ENCODE measurements at places on chromosomes 3 and 15.
A peak's percentile ranks its signal among the peaks of the same experiment; 100 is the strongest.

DNA sequence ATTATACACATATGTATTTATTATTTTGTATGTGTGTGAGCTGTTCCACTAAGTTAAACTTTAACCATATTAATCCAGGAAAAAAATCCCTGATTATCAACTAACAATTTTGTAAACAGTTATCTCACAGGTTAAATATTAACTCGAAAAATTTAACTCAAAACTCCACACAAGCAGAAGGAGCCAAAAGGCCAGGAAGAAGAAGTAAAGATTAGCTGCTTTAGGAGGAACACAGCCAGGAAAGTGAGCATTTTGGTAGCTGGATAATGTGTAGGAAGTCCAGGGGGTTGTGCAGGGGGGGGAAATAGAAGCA, 425.0 kb downstream of the TIGIT start:
- no peak for DNase-seq

DNA sequence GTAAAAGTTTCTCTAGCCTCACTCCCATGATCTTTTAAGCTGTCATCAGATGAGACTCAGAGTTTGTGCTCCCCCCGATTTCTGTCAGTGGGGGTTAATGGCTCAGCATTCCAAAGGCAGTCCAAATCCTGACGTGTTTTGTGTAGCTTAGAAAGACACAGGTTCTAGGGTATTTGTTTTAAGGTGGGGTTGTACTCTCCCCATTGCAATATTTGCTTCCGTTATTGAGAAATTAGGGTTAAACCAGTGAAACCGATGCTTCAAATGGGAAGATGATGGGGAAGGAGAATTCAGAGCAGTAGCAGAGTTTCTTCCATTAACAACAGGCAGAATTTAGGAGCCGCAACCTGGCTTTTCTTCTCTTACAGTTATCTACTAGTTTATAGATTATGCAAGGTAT, 3.4 kb downstream of the PIGB start:
- DNase-seq: no peak

- no peak for DNase-seq
Measured at GRCh38 chr3:127196466-127197299, 3.8 kb downstream of the PRR23E start.

DNA sequence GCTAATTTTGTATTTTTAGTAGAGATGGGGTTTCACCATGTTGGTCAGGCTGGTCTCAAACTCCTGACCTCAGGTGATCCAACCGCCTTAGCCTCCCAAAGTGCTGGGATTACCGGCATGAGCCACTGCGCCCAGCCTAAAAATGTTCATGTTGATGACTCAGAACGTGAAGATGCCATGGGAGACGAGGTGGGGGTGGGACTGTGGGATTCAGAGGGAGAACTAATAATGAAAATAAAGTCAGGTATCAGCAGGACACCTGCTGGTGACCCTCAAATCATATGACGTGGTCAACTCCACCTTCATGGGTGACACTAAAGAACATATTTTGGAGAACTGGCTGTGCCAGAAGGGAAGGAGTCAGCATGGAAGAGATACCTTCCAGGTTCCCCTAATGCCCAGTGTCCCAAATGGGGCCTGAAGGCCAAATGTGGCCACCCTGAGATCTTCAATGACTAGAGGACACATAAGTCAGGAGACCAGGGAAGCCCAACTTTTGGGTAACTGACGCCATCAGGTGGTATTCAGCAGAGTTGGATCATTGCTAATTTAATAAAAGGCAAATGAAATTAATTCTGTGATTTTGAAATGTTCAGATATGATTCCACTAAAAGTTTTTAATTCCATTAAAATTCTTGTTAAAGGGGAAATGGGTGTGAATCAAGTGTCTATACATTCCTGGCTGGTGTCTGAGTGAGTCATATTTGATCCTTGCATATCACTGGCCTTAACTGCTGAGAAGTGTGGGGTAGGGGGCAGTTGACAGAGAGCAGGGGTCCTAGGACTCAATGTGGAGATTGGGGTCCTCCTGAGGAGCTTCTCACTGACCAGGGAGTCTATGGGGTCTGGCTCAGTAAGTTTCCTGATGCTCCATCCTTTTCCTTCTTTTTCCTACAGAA, 88.6 kb upstream of the GSK3B start:
- peak; percentile 8 for DNase-seq

- no peak for DNase-seq
Measured at GRCh38 chr3:52721002-52721729, 15.3 kb downstream of the SPCS1 start.

All from stimulated activated CD4-positive, alpha-beta T cell treated with anti-CD3 and anti-CD28 coated beads, Interleukin-4, amount 100 ng/mL, for 24 hours (primary cell).